ENCODE measurements at places on chromosomes 6 and 20.

GRCh38 chr6:146040360-146040759 lies 11.5 kb downstream of the GRM1 start:
- DNase-seq, result no peak

DNA sequence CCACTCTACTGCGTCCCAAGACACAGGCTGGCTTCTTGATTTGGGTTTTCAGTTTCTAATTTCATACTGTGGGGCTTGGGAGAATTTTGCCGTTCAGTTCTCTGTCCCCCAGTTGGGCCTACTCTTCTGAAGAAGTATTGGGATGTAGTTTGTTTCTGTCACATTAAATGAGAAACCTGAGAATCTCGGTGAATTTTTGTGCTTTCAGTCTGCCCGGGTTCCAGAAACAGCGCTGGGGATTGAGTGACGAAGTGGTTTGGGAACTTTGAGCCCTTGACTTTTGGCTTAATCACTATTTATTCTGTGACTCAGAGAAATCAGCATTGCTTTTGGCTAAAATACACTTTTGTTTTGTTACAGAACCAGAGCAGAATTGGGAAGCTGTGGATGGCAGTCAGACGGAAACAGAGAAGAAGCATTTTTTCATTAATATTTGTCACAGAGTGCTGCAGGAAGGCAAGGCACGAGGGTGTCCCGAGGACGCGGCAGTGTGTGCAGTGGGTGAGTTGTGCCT lies 74.0 kb downstream of the IGF2R start:
- DNase-seq, result no peak

DNA sequence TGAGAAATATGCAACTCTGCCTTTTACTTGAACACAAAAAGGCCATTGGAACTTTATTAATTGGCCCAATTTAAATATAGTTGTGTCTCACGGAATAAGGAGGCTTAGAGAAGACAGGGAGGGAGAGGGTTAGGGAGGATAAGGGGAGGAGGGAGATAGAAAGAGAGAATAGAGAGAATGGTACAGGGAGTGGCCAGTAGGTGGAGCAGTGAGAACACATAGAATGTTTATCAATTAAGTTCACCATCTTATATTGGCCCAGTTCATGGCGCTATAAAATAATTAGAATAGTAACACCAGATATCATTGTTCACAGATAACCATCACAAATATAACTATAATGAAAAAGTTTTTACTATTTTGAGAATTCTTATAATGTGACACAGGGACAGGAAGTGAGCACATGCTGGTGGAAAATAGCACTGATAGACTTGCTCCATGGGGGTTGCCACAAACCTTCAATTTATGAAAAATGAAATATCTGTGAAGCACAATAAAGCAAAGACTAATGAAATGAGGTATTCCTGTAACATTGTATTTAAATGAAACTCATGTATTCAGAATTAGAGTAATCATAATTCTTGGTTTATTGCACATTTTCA lies 374.1 kb upstream of the MANEA start:
- DNase-seq, result no peak

DNA sequence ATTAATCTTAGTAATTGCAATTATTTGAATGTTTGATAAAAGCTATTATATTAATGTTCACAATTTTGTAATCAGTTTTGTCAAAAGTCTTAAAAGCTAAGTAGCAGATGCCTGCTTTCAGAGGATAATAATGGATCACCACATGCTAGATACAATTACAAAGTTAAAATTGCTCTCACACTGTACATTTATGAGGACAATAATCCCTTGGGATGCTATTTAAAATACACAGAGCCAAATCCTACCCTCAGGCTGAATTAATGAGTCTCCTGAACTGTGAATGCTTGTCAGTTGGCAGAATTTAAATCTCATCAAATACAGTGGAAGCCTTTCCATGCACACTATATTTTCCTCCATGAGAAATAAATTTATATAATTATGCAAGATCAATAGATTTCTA lies 153.3 kb upstream of the SYNCRIP start:
- DNase-seq, result no peak

DNA sequence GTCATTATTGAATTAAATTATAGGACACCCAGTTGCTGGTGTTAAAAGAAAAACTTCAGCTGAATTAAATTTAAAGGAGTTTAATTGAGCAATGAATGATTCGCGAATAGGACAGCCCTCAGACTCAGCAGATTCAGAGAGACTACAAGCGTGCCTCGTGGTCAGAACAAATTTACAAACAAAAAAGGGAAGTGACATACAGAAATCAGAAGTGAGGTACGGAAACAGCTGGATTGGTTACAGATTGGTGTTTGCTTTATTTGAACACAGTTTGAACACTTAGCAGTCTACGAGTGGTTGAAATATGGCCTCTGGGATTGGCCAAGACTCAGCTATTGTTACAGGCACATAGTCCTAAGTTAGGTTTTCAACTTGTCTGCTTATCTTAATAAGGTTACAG lies 25.8 kb upstream of the TNFRSF21 start:
- no peak for DNase-seq

GRCh38 chr20:25272223-25273000 lies 24.5 kb downstream of the PYGB start:
- no peak for DNase-seq

GRCh38 chr20:38125157-38126056 lies 39.7 kb downstream of the TGM2 start:
- no peak for DNase-seq

DNA sequence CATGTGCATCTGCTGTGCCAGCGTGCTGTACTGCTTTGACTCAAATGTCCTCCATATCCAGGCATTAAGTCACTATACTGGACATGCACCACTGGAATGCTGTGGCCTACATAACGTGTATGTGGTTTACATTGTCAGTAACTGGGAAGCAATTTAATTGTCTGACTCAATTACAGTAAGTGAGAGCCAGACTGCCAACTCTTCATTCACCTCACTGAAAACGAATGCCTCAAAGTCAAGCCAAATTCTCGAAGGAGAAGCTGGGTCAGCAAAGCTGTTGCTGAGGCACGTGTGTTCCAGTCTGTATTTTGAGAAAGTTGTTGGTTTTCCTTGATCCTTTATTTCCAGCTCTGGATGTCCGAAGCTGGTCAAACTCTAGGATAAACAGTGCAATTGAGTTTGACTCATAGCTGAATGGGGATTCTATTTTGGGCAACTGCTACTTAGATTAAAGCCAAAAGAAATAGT lies 534.3 kb downstream of the COL12A1 start:
- no peak for DNase-seq

- no peak for DNase-seq
Observed at GRCh38 chr6:46325561-46326530, 155.1 kb upstream of the ENPP5 start.

DNA sequence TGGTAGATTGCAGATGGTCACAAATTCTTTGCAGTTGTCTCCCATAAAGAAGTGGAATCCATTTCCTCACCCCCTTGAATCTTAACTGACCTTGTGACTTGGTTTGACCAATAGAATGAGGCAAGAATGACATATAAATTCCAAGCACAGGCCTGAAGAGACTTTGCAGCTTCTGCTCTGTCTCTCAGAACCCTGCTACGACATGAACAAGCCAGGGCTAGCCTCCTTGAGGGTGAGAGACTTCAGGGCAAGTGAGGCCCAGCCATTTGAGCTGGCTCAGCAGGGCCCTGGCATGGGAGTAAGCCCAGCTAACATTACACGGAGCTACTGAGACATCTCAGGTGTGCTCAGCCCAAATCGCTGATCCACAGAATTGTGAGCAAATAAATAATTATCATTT lies 216.3 kb upstream of the MAN1A1 start:
- no peak for DNase-seq

DNA sequence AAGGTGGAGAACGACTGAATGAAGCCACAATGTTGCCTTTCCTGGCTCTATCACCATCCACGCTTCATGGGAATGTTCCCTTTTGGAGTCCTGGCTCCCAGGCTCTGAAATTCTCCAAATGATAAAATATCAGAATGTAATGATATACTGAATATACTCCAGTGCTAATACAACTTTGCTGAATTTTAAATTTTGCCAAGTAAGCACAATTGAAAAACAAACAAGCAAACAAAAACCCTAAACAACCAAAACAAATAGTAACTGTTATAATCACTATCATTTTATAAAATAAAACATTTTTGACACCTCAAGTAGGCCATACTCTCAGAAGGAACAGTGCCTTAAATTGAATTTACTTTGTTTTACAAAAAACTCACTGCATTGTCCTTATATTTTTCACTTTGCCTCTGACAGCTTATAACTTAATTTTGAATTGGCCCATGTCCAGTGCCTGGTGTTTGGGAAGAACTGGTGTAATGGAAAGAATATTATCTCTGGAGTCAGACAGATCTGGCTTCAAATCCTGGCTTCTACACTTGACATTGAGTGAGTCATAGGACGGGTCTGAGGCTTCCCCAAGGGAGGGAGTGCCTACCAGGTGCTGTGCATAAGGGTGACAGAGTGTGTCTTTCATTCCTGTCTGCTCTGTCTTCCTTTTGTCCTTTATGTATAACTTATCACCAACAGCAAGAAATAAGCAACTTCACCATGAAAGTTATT lies 698.3 kb downstream of the EPM2A start:
- no peak for DNase-seq

GRCh38 chr20:10864076-10864672 lies 190.4 kb upstream of the JAG1 start:
- no peak for DNase-seq

DNA sequence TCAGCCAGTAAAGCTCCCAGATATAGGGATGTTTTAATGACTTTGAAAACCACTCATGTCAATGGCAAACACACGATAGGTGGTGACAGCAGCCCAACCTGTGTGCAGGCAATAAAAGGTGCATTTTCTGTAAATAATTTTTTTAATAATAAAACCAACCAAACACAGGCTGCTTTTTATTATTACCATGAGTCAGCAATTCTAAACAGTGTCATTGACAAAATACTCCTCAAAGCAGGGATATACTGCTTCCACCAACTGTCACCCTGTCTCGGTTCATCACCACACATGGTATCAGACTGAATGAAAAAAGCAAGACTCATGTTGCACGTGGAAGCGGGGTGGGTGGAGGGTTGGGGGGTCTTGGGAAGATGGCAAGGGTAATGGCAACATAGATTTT lies 195.9 kb downstream of the ANKRD60 start:
- no peak for DNase-seq

DNA sequence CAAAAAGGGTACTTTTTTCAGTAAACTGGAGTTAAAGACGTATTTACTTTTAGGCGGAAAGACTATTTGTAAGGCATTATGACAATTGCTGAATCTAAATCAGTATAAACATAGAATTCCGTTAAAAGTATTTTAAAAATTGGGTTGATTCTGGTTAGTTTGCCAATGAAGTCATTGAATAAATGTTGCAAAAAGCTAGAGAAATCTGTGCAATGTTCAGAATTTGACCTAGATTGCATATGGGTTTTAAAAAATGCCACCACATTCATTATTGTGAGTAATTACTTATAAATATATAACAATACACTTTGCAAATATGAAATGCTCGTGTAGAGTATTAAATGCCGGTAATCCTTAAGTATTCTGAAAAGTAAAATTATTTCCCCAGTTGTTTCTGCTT lies 116.5 kb upstream of the EEF1E1 start:
- DNase-seq, result no peak

DNA sequence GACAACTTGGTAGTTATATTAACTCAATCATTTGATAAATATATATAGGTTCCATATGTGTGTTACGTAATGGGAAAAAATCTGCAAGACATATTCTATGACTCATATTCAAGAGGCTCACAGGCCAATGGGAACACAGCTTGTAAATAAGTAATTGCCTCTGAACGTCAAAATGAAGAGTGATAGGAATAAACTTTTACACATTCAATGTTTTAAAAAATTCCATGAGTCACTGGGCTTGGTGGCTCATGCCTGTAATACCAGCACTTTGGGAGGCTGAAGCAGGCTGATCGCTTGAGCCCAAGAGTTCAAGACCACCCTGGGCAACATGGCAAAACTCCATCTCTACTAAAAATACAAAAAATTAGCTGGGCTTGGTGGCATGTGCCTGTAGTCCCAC lies 209.4 kb upstream of the MCHR2 start:
- no peak for DNase-seq

- no peak for DNase-seq
Observed at GRCh38 chr20:58690396-58691135, 2.0 kb upstream of the NPEPL1 start.

GRCh38 chr20:56157530-56158203 lies 90.9 kb upstream of the MC3R start:
- no peak for DNase-seq

- DNase-seq, result no peak
Observed at GRCh38 chr20:40279390-40279789, 409.6 kb downstream of the MAFB start.

DNA sequence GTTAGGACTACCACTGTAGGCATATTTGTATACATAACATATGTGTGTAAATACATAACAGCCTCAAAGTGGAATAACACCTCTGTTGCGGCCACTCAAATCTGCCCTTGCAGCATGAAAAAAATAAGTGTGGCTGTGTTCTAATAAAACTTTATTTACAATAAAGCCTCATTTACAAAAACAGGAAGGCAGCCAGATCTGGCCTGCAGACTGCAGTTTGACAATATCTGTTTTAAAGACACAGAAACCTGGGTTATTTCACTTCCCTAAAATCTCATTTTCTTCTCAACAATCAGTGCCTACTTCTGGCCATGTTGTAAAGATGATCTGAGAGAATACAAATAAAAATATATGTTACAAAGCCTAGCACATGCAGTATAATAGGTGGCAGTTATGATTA lies 53.9 kb upstream of the SCML4 start:
- DNase-seq, result no peak

GRCh38 chr20:53738945-53739798 lies 145.5 kb upstream of the ZNF217 start:
- DNase-seq, result no peak

GRCh38 chr6:135129136-135129856 lies 51.8 kb upstream of the MYB start:
- no peak for DNase-seq

DNA sequence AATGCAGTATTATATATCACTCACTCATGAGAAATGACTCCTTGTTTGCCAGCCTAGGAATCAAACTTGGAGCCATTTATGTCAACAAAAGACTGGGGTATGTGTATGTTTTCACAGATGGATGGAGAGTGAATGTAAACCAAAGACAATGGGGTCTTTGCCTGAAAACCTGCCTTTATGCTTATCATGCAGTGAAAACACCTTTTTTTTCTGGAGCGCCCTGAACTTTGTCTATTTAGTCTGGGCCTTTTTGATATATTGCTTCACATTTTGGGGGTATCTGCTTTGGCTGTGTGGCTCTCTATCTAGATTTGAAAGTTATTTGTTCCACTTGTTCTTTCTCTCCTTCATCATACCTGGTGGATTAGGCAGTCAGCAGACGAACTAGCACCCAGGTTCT lies 848.5 kb upstream of the FLRT3 start:
- DNase-seq, result no peak

GRCh38 chr6:360764-361373 lies 30.7 kb upstream of the IRF4 start:
- no peak for DNase-seq

- DNase-seq, result peak; percentile 73
Observed at GRCh38 chr20:1437235-1437904, 29.3 kb downstream of the NSFL1C start.

Data from stimulated activated CD4-positive, alpha-beta T cell treated with anti-CD3 and anti-CD28 coated beads, Interleukin-4, amount 100 ng/mL, for 4 hours (primary cell).